ENCODE measurements at places on chromosomes 3 and 15.

GRCh38 chr3:126372413-126373145, 15.4 kb upstream of the KLF15 start:
- no peak for DNase-seq

GRCh38 chr3:192040282-192041043, 579.5 kb downstream of the PYDC2 start:
- DNase-seq = no peak

DNA sequence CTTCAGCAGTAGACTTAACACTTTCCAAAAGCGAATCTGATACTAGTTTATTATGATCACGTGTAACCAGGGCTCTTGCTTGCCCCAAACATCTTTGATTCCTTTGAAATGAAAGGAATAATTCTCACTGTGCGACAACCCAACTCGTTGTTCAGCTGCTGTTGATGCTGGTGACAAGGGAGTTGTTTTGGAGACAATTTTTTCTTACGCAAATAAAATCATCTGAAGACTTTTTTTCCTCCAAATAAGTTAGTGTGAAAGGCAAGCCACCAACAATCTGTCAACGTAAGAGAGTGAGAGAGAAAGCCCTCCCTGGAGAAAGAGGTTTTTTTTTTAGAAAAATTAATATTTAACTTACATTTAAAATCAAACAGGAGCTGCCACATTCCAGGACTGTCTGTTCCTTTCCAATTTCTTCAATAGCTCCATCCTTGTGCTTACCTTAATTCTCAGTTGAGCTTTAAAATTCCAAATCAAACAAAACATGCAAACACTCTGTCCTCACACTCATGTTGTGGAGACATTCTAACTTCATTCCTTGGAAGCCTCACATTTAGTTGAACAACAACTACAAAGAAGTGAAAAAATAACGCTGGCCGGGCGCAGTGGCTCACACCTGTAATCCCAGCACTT, 4.9 kb upstream of the P3H2 start:
- DNase-seq = no peak

DNA sequence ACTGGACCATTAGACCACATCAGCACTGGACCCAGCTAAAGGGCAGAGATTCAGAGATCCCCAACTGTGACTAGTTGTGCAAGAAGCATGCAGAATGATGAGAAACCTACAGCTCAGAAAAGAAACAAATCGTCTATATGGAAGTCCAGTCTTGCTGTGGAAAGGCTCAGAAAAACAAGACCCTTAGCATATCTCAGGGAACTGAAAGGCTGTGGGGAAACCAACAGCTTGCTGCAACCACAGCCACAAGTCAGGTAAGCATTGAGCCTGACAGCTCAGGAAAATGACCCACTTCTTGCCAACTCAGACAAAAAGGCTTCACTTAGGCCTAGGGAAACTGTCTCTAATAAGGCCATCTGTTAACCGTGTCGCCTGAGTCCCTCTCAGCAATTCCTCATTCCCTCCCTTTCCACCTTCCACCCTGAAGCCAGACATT, 145.6 kb downstream of the LSAMP start:
- no peak for DNase-seq

DNA sequence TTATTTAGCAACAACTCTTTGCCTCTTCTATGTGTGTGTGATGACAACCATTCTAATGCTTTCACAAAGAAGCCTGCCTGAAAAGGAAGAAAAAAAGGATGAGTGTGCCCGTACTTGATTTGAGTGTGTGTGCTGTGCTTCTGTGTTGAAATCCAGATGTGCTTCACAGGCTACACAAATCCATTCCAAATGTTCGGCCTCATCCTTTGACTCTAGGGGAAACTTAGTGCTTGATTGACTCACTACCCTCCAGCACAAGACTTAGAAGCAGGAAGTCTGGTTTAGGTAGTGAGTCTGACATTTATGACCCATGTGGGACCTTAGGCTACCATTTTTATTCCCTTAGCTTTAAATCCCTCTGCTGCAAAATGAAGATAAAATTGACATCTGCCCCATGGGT, 108.8 kb upstream of the PLAAT1 start:
- DNase-seq = no peak

DNA sequence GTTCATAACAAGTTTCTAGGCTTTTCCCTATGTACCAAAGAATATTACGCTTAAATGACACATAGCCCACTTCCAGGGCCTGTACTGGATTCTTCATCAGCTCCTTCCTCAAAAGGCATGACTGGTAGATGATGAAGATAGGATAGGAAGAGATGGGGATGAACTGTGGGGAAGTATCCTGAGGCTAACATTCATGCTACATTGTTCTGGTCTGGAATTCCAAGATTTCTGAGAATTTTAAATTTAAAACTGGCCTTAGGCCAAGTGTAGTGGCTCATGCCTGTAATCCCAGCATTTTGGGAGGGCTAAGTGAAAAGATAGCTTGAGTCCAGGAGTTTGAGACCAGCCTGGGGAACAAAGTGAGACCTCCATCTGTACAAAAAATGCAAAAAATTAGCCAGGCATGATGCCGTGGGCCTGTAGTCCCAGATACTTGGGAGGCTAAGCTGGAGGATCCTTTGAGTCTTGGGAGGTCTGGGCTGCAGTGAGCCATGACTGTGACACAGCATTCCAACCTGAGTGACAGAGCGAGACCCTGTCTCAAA, 160.1 kb upstream of the PLAAT1 start:
- DNase-seq = no peak
